ENCODE measurements at places on chromosomes 7 and 10.

- no peak for DNase-seq
Measured at GRCh38 chr10:10938676-10939075, 79.0 kb upstream of the CELF2 start.

GRCh38 chr7:97002555-97003261 lies 2.6 kb upstream of the DLX6 start:
- DNase-seq: no peak

- DNase-seq: no peak
Measured at GRCh38 chr10:14658331-14659127, 116.2 kb downstream of the FAM107B start.

GRCh38 chr10:57654856-57655255 lies 612.8 kb downstream of the IPMK start:
- DNase-seq: no peak

DNA sequence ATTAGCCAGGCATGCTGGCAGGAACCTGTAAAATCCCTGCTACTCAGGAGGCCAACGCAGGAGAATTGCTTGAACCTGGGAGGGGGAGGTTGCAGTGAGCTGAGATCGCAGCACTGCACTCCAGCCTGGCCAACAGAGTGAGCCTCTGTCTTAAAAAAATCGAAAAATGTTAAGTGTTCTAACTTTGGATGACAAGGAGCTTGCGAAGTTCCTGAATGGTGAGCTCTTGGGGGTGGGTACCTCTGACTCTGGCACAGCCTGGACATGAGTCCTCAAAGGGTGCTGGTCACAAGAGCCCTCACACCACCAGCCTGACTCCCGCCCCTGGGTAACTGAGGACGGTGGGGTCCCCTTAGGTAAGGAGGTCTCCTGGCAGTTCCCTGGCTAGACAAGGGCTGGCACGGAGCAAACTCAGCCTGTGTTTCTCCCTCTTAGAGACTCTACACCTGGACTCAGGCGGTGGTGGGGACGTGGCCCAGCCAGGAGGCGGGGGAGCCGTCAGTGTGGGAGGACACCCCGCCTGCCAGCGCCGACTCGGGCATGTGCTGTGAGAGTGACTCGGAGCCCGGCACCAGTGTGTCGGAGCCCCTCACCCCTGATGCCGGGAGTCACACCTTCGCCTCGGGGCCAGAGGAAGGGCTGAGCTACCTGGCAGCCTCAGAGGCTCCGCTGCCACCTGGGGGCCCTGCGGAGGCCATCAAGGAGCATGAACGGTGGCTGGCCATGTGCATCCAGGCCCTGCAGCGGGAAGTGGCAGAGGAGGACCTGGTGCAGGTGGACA lies 24.1 kb downstream of the AMZ1 start:
- DNase-seq: no peak

DNA sequence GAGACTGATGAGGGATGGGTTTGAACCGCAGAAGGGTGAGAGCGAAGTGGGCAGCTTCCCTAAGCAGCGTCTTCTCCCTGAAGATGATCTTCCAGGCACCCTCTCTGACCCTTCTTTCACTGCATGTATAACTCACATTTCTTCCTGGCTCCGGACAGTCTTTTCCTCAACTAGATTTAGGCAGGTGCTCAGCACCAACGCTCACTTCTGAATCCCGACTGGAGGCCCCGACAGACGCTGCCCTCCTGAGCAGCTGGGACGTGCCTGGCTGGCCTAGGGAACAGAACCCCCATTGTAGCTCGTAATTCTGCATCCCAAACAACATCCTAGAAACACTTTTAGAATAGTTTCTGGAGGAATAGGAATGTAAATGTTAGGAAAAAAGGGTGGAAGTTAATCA lies 206.6 kb downstream of the DIP2C start:
- DNase-seq: peak; percentile 11

- DNase-seq: no peak
Measured at GRCh38 chr10:78384049-78384431, 350.4 kb downstream of the RPS24 start.

- no peak for DNase-seq
Measured at GRCh38 chr7:119482209-119482608, 790.8 kb upstream of the KCND2 start.

DNA sequence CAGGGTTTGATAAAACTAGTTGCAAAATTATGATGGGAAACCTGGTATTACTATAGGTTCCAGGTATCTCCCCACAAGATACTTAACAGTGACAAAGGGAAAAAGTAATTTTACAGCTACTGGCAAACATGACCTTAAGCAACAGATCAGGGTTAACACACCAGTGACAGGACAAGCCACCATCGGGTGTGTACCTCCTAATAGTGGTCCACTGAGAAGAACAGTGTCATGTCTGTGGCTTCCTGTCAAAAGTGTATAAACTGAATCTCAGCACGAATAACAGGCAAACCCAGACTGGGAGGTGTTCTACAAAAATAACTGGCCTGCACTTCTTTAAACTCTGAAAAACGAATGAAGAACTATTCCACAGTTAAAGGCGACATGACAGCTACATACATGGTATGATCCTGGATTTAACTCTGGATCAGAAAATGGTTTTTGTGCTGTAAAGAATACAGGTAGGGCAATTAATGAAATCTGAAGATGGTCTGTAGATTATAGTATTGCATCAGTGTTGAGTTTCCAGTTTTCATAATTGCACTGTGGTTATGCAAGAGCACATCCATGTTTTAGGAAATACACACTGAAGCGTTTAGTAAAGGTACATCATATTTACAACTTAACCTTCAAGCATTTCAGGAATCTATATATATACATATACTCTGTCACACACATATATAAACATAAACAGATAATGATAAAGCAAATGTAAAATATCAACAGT lies 32.0 kb upstream of the ARMS2 start:
- DNase-seq: no peak

DNA sequence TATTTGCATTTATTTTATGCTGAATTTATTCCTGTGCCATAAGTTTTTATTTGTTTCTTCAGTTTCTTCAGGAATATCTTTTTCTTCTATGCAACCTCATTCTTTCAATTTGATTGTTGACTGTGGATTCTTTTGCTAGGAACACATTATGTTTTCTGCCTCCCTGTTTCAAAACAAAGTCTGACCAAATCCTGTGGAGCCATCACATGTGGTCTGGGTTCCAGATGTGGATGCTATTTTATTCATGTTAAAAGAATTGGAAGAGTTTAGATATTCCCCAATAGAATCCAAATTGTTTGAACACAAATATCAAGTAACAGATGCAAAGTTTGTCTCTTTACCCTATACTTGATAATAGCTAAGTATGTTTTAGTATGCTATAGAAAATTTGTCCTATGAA lies 56.8 kb upstream of the LRRC17 start:
- DNase-seq: no peak
